ENCODE measurements at places on chromosomes 4 and X.

- no peak for DNase-seq
Observed at GRCh38 chrX:122813876-122814275, 370.2 kb upstream of the GRIA3 start.

DNA sequence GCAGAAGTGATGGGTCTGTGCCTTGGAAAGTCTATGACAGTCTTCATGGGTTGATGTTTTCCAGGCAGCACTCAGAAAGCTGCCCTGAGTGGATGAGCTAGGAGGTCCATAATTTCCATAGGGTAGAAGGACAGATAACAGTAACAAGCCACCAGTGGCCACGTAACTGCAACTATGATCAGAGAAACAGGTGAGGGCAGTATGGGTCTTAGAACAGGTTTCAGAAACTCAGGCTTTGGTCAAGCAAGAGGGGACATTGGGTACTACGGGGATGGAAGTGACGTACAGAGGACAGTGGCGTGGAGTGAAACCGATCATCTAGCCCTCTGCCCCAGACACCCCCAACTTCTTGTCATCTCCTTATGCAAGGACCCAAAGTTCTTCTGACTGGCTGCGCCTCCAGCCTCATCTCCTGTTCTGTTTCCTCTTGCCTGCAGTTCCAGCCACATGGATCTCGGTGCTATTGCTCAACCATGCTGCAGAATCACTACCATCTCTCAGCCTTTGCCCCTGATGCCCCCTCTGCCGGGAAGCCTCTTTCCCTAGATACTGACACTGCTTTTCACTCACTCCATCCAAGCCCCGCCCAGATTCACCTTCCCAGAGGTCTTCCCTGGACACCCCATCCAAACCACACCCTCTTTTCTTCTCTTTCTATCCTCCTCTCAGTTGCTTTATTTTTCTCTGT lies 123.4 kb downstream of the MFAP3L start:
- DNase-seq = no peak

DNA sequence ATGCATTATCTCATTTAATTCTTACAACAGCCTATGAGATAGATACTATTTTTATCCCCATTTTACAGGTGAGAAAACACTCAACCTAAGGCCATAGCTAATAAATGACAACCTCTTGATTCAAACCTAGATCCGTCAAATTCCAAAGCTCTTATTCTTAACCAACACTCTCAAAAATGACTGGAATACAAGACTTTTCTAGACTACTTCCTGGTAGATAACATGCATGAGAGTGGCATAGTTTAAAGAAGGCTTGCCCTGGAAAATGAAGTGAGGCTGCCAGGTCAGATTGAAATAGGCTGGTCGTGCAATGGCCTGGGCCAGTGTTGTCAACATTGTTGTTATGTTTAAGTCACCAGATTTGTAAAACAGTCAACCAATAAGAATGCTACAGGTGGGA lies 86.6 kb downstream of the DNAAF6 start:
- DNase-seq = no peak

DNA sequence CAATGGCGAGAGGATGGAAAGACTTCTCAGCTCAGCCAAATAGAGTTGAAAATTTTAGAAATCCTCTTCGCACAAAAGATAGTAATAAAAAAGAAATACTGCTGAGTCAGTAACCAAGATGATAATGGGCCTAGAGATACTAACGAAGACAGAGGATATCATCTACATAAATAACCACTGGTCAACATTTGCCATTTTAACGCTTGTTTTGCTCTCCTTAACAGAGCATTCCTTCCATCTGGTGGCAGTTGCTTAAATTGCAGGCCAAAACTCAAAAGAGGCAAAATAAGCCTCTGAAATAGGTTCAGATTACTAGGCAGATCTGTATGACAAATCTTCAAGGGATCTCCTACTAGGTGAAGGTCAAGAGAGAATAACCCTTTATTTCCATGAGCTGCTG lies 51.7 kb upstream of the MCF2 start:
- no peak for DNase-seq

DNA sequence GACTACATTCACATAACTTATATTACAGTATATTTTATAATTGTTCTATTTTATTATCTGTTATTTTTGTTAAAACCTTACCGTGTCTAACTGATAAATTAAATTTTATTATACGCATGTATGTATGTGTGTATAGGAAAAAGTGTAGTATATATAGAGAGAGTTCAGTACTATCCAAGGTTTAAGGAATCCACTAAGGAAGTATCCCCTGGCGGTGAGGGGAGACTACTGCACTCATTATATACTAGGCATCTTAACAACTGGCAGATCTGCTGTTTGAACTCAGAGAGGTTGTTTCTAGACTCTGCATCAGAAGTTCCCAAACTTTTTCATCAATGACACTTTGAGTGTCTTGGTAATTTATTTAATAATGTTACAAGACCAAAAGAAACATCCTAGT lies 70.9 kb downstream of the NDST4 start:
- DNase-seq = no peak

DNA sequence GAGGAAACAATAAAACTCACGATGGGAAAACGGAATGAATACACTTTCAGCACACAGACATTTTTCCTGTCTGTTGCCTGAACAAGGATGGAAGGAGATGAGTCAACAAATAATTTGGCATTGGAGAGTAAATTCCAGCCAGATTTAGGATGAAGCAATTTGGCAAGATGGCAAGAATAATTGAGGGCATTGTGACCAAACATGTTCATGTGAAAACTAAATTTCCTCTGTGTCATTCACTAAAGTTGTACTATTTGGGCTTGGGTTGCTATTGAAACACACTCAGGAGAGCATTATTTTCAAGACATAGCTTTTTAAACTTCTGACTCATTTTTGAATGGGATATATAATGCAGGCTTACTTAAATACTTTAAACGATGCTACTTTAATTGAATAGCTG lies 1614.4 kb downstream of the PCDH19 start:
- DNase-seq = no peak

- no peak for DNase-seq
Observed at GRCh38 chrX:68332201-68332731, 101.0 kb downstream of the OPHN1 start.

- no peak for DNase-seq
Observed at GRCh38 chr4:13538427-13538973, 5.8 kb downstream of the NKX3-2 start.

GRCh38 chrX:71095981-71096759 lies 519 bp downstream of the FOXO4 start:
- DNase-seq = no peak

DNA sequence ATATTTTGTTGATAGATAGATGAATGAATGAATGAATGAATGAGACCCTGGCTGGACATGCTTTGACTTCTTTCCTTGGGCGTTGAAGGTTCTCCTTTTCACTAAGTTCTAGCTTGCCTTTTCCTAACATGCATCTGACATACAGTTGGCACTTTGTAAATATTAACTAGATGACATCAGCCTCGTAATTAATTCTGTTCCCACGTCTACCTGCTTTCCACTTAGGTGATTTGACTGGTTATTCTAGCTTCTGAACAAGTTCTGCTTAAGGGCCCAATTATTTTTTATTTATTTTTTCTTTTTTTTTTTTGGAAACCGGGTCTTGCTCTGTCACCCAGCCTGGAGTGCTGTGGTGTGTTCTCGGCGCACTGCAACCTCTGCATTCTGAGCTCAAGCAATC lies 13.9 kb upstream of the RASL11B start:
- no peak for DNase-seq

DNA sequence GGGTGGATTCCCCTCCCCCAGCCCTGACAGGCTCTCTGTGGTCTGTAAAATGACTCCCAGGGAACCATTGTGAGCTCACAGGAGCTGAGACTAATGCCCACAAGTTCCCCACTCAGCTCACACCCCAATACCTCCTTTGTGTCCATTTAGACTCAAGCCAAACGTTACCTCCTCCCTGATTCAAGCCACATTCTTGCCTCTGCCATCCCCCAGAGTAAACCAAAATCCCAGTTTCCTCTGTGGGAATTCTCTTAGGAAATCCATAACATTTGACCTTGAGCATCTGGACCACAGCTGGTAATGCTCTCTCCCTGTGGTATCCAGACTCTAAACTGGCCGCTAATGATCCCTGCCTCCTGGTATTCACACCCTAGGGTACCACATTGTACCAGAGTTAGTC lies 26.3 kb upstream of the KDM5C start:
- DNase-seq = no peak

GRCh38 chrX:87489071-87489470 lies 28.5 kb upstream of the KLHL4 start:
- no peak for DNase-seq

DNA sequence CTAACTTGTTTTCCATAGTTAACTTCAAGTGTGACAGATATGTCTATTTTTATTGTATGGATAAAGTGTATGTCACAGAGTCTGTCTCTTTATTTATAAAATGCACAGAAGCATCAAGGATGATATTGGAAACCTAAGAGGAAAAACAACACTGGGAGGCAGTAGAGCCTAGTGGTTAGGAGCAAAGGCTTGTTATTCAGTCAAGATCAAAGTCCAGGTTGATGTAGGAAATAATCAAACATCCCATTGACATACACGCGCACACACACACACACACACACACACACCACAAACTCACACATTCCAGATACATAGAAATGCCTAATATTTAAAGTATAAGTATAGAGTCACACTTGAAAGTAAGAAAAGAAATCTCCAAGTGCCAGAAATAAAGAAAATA lies 206.8 kb downstream of the CHRDL1 start:
- DNase-seq = no peak

DNA sequence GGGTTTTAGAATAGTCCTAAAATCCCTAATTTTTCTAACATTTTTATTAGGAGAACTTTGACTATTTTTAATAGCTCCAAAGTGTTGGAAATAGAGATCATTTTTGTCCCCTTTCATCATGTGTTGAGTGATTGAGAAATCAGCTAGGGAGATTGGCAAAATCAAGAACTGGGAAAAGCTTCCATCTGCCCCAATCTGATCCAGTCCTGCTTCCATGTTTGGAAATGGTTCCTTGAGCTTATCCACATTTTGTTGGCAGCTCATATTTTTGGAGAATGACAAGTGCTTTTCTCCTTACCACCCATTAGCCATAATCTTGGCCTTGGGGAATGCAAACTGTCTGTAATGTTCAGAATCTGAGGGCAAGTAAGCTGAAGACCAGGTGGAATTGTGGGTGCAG lies 73.9 kb downstream of the SYNPO2 start:
- DNase-seq = no peak

GRCh38 chrX:66015152-66015831 lies 24.6 kb downstream of the VSIG4 start:
- DNase-seq = no peak

DNA sequence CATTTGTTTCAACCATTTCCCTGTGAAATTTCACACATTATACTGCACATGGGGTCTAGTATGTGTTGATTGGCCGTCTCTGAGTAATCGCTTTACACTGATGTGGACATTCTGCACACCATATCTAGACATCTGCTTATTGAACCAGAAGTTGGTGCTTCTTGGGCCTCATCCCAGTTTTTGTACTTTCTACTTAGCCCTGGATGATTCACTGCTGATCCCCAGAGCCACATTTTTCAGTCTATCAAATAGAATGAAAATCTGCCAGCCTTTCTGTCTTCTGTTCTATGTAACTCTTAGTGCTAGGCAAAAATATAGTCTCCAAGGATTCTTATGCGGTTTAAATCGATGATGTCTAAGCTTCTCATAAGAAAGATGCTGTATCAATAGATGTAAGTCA lies 40.5 kb upstream of the RELL1 start:
- no peak for DNase-seq

Data from activated CD8-positive, alpha-beta memory T cell treated with anti-CD3 and anti-CD28 coated beads, Interleukin-2, amount 50 U/mL, for 4 hours (primary cell).